ENCODE measurements at places on chromosomes 11 and 22.

DNA sequence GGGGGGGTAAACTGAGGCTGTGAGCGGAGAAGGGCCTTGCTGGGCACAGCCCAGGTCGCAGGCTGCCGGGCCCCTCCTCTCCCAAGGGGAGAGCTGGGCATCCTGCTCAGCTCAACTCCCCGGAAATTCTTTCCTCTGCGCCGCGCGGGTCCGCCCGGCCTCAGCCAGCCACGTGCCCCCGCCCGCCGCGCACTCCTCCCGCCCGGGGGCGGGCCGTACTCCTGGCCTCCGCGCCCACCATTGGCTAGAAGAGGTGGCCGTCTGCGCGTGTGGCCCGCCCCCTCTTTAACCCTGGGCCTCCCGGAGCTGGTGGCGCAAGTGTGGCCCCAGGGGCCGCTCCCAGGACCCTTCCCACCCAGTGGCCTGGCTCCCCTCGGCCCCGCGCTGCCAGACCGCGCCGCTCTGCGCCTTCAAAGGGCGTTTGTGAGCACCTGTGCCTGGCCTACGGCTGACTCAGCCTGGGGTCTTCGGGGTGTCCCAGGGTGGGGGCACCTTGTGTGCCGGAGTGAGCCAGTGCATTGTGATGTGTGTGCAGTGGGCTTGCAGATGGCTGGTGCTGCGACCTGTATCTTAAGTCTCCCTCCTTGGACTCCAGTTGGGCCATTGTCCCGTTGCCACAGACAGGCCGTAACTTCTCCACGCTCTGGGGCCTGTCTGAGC is 2.0 kb downstream of the MRGPRF start:
- DNase-seq = peak; percentile 68

GRCh38 chr22:48710410-48710809 is 1117.3 kb downstream of the BRD1 start:
- no peak for DNase-seq

- DNase-seq = no peak
Measured at GRCh38 chr11:96061730-96062129, 137.8 kb upstream of the MTMR2 start.

DNA sequence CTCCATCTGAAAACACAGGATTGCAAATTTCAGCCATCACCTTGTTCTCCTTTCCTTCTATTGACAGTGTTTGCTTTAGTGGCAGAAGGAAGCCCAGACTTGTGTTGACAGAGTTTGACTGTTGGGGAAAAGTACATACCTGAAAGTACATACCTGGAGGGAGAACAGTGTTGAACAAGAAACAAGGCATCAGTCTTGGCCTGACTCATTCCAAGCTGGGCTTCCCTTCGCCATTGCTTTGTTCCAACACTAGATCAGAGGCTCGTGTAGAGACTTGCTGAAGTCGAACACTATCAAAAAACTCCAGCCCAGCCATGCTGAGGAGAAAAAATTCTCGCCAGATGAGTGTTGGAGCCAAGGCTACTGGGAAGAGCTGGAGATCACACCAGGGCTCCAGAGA is 133.4 kb downstream of the BBOX1 start:
- no peak for DNase-seq

DNA sequence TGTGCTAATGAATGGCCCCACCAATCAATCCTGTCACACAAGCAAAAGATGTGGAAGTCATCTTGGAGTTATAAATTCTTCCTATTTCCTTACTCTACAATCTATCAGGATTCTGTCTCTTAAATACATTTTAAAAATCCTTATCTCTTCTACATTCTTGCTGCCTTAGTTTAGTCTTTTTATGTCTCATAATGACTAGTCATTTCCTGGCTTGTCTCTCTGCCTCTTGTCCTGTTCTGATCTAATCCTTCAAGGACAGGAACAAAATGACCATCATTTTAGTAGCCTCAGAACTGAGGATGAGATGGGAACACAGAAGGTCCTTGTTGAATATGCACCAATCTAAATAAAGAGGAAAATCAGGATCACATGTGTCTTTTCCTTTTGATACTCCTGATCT is 56.6 kb upstream of the LIN7C start:
- DNase-seq = no peak

- no peak for DNase-seq
Measured at GRCh38 chr11:119486691-119487259, 63.8 kb upstream of the THY1 start.

DNA sequence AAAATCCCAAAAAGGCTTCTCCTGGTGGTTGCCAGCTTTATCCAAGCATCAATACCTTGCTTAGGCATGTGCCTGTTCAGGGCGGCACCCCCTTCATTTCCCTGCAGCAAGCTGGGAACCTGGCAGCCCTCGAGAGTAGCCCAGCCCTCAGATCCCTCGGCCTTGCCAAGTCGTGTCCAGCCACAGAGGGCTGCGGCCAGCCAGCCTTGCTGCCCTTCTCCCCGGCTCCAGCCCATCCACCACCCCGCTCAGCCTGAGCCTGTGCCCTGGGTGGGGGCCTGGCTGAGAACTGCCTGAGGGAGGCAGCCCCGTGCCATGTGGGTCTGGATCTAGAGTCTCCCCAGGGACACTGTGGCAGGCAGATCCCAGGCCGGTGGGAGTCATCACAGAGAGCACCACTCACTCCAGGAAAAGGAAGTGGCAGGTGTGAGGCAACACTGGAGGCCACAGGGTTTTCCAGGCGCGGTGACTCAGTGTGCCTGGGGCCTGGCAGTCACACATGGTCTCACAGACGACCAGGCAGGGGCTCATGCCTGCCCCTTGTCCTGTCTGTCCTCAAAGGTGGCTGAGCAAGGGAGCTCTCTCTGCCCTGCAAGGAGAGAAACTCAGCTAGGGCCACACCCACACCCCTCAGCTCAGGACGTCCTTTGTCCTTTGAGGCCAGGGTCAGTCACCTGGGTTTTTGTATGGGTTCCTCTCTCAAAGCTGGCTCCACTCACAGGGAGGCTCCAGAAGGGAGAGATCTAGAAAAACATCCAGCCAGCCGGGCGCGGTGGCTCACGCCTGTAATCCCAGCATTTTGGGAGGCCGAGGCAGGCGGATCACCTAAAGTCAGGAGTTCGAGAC is 12.2 kb upstream of the CDC42BPG start:
- peak; percentile 98 for DNase-seq

DNA sequence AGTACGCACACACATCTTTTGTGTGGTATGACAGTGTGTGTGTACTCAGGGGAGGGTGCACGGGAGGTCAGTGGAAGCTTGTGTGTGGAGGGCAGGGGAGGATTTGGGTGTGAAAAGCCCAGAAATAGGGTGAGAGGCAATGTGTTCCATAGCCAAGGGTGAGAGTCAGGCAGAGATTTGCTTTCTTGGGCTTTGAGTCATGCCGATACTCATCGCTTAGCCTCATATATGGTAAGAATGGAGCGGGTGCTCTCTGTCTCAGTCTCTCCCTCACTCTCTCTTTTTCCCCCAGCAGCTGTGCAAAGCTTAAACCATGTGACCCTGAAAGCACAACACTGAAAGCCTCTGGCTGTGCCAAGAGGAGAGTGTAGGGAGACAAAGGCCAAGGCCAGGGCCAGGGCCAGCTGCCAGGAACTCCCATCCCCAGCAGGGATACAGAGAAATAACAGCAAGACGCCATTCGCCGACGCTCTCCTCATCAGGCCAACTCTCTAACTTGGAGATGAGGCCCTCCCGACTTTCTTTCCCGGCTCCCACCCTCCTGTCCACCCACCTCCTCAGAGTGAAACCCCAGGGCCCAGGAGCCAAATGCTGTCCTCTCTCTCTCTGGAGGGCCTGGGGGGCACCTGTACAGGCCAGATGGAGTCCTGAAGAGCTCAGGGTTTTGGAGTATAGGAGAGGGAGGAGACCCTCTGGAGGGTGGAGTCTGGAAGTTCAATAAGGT is 20.3 kb upstream of the MICAL3 start:
- DNase-seq = peak; percentile 79

- no peak for DNase-seq
Measured at GRCh38 chr11:6410695-6411430, 8.0 kb downstream of the APBB1 start.

GRCh38 chr22:49235463-49236300 is 592.0 kb downstream of the BRD1 start:
- DNase-seq = no peak

GRCh38 chr22:41479671-41480396 is 10.9 kb downstream of the ACO2 start:
- DNase-seq = no peak

DNA sequence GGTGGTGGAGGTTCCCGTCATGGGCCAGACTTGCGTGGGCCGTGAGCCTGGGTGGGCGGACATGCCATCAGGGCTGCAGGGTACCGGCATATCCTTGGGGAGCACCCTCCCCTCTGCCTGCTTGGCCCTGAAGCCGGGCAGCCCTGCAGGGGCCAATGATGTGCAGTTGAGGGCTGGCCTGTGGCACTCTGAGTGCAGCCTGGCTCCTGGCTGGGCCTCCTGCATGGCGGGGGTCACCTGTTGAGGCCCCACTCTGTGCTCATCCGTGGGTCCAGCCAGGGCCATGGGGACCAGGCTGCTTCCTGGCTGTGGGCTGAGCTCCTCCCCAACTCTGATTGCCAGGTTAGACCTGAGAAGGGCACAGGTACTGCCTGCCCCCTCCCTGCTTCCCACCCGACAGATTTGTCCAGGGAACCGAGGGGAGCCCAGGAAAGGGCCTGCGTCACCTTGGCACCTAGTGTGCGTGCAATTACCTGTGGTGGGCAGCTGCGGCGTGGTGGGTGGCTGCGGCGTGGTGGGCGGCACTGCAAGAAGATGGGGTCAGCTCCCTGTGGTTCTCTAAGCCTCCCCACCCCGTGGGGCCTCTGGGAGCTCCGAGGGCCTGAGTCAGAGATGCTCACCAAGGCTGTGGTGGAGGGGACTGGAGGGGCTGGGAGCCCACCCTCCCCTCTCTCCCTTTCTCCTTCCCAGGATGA is 16.2 kb downstream of the MUC6 start:
- no peak for DNase-seq

GRCh38 chr11:45147891-45148675 is 1.6 kb downstream of the PRDM11 start:
- DNase-seq = no peak

DNA sequence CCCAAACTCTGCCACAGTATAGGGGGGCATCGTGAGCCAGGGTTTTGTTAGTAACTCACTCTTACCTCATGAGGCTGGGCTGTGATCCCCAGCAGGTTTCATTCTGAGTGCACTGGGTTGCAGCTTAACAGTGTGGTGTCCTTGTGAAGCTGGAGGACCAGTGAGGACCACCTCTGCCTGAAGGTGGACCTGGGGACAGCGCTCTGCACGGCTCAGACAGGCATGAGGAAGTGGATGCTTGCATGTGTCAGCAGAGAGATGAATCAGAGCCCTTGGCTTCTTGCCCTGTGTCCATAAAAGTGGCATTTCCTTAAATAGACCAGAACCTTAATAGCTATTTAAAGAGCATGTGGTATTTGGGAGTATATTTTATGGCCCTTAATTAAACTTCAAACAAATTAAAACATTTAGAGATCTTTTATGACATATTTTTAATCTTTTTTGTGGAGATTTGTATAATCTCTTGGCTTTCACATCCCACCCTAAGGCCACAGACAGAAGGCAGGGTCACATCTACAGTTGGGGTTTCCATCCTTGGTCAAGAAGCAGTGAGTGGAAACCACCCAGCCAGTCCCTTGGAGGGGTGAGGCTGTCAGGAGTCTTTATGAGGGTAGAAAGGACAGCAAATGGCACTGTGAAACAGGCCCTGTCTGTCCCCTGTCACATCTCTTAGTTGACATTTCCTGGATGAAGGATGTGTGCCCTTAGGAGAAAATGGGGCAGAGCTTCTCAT is 24.8 kb upstream of the ADORA2A start:
- DNase-seq = peak; percentile 94

GRCh38 chr22:45688600-45689080 is 17.0 kb downstream of the ATXN10 start:
- no peak for DNase-seq

GRCh38 chr11:64382586-64382985 is 23.6 kb downstream of the RPS6KA4 start:
- no peak for DNase-seq

- no peak for DNase-seq
Measured at GRCh38 chr11:127627204-127627603, 626.6 kb upstream of the KIRREL3 start.

DNA sequence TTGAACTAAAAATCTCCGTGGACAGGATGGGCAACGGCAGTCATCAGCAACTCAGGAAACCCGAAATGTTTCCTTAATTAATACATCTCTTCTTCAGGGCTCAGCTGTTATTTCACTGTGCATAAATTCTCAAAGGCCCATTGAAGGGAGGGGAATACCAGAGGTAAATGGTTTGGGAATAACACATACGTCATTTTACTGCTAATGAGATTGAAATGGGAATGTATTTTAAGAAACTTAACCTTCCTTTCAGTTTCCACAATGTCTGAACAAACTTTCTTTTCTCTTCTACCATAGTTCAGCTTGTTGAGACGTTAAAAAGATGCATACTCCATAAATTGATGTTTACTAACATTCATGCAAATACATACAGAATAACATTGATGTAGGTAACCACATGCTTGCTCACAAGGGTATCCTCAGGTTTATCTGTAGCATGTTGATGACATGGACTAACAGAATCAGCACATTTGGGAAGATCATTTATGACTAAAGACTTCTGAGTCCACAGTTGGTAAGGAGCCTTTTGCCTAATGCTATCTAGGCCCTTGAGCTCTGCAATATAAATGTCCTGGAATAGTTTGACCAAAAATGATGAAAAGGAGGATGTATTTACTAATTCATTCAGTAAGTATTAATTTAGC is 7.7 kb upstream of the PRRG4 start:
- no peak for DNase-seq

- DNase-seq = peak; percentile 6
Measured at GRCh38 chr11:34865261-34865660, 50.9 kb downstream of the APIP start.

DNA sequence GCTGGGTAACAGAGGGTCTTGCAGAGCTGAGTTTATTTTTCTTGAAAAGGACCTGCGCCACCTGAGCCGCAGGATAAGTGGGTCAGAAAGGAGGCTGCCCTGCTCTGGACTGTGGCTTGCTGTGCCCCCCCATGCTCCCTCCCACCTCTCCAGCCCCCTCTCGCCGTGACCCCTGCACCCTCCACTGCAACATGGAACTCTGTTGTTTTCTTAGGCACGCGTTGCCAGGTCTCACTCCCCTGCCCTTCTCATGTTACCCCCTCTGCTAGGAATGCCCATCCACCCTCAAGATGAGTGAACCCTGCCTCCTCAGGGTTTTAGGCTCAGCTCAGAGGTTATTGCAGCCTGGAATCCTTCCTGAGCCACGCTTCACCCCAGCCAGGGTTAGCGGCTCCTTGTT is 10.8 kb downstream of the ETS1 start:
- DNase-seq = no peak

- DNase-seq = no peak
Measured at GRCh38 chr11:118881228-118881627, 2.5 kb upstream of the CXCR5 start.

DNA sequence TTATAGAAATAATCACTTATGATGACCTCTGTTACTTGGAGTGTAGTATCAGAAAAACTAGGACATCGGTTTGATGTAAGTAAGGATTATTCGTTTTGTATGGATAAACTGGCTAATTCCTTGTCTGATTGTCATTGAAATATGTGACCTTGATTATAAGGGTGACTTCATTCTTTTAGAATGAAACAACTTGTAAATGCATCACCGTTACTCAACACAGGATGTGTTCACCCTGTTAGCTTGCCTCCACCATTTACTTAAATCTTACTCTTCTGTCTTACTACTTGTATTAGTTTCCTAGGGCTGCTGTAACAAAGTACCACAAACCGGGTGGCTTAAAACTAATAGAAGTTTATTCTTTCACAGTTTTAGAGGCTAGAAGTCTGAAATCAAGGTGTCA is 7.9 kb downstream of the SFI1 start:
- no peak for DNase-seq
